Activated naive CD4-positive, alpha-beta T cell treated with anti-CD3 and anti-CD28 coated beads, Interleukin-2, amount 50 U/mL, for 72 hours (primary cell): ENCODE measurements at places on chromosomes 12 and 14. TPM values are rescaled to one million over a fixed set of nuclear protein-coding genes. Genes with fewer than 3 reads are reported as not detected.

DNA sequence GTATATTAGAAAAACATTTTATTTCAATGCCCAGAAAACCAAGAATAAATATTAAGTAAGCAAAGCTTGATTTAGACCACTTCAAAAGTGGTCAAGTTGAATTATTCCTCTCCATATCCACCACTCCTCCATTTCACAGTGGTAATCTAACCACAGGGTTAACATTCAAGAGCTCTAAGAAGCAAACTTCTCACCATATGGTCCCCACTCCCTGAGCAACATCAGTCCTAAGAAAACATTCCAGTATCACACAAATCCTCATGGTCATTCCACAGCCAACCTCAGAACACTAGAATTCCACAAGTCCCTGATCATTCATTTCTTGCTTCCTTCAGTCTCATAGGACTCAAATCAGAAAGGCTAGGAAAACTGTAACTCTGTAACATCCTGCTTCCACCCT is 47.9 kb downstream of the ST8SIA1 start:
- no peak for DNase-seq

- no peak for DNase-seq
Measured at GRCh38 chr12:52238916-52239646, 6.0 kb downstream of the KRT7 start.

DNA sequence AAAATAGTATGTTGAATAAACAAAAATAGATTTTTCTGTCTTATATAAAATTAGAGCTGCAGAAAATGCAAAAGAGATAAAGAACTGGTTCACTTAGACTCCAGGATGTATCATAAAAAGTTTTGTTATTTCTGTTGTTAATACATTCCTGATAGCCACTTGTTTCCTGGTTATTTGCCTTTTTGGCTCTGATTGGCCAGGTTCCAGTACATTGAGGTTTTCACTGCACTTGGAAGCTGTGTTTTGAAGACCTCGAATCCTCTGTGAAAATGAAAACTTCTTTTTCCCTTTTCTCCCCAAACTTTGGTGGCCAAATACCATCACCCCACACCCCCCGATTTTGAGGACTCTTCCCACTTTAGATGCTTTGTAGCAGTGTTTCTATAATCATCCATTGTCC is 525.3 kb downstream of the MED13L start:
- DNase-seq = no peak

- DNase-seq = no peak
Measured at GRCh38 chr14:68079941-68080697, 260.5 kb downstream of the RAD51B start.

DNA sequence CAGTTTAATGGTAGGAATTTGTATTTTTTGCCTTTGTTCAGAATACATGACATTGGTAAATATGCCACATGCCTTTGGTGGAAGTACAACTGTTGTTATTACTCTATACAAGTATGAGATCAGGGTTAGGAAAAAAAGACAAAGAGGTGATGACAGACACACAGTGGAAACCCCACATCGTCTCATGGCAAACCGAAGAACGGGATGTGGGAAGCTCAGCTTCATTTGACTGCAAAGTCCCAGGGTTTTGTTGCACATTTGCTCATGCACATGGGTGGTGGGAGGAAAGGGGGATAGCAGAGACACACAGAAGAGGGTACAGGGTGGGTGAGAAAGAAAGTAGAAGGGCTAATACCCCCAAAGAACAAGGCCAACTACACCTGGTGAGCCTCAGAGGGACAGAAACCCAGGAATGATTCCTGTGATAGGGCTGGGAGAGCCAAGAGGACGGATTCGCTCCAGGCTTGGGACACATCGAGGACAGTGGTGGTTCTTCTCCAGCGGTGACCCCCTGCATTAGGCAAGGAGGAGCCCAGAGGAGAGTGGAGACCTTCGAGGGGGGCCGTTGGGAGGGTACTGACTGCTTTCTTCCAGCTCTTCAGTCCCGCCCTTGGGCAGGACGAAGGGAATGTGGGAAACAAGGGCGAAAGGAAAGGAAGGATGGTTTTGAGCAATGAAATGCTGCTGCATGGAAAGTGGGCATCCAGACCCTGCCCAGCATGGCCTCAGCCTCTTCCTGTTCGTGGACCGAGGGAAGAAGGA is 8.1 kb downstream of the VAMP1 start:
- no peak for DNase-seq

DNA sequence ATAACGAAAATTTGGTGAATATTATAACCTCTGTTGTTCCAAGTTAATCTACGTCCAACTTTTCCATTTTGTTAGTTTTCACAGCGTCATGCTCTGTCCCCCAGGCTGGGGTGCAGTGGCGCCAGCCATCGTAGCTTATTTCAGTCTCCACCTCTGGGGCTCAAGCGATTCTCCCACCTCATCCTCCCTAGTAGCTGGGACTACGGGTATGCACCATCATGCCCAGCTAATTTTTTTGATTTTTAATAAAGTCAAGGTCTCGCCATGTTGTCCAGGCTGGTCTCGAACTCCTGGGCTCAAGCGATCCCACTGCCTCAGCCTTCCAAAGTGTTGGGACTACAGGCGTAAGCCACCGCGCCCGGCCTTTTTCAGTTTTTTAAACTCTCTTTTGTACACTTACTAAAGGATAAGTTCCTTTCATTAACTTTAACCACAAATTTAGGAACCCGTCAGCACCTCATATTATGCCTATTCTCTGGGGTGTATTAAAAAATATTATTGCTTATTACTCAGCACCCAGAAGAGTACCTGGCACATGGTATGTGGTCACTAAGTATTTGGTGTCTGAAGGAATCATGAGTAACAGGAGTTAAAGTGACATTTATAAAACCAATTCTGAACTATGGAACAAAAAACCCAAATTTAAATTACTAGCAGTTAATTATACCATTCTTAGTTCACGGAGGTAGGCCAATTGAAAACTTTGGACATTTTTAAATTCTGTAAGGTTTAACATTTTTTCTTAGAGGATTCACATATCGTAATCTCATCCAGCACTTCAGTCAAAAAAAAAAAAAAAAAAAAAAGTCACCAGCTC is 925 bp upstream of the MIPOL1 start:
- no peak for DNase-seq

The PRH1 gene
- 25.1 TPM for total RNA-seq

DNA sequence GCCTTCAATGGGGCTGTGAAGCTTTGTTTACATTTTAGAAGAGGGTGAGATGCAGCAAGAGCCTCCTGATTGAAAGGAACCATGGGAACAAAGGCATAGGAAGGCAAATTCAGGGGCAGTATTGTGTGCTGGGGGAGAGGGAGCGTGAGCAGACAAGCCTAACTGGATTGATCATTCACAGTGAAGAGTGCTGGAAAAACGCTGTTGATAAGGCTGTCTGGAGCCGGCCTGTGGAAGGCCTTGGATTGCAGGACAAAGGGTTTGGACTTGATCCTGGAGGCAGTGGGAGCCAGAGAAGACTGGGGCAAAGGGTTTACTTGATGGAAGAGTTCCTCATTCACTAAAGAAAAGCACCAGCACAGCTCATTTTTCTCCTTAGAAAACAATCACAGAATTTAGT is 160.5 kb downstream of the PAH start:
- no peak for DNase-seq

The CCDC196 gene
- total RNA-seq = not detected

DNA sequence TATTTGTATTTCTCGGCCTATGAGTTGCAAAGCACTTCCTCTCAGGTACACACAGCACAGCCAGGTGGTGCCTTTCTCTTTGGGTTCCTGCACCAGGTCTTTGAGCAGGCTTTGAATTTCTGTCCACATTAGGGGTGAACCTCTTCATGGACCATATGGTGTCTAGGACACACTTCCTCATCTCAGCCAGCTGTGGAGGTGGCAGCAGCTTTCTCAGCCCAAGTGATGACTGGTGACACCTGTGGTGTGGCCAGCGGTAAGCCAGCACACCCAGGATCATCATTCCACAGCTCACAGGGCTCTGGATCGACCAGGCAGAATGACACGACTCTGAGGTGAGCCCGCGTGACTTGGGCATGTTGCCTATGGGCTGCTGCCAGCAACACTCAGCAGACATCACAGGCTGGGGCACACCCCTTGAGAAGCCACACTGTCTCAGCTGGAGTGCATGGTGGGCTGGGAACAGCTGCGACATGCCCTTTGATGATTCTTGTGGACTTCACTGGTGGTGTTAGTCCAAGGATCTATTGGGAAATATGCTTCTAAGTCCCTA is 36.8 kb downstream of the SLC5A8 start:
- no peak for DNase-seq

DNA sequence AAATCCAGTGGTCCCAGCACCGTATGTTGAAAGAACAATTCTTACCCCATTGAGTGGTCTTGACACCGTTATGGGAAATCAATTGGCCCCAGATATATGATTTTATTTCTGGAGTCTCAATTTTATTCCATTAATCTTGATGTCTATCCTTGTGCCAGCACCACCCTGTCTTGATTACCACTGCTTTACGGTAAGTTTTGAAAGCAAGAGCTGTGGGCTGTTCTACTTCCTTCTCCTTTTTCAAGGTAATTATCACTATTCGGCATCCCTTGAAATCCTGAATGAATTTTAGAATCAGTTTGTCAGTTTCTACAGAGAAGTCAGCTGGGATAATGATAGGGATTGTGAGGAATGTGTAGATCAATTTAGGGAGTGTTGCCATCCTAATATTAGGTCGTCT is 160.8 kb upstream of the SFSWAP start:
- DNase-seq = no peak

The RPL10L gene
- not detected for total RNA-seq

GRCh38 chr14:58281969-58282368 is 16.4 kb upstream of the ARID4A start:
- no peak for DNase-seq

DNA sequence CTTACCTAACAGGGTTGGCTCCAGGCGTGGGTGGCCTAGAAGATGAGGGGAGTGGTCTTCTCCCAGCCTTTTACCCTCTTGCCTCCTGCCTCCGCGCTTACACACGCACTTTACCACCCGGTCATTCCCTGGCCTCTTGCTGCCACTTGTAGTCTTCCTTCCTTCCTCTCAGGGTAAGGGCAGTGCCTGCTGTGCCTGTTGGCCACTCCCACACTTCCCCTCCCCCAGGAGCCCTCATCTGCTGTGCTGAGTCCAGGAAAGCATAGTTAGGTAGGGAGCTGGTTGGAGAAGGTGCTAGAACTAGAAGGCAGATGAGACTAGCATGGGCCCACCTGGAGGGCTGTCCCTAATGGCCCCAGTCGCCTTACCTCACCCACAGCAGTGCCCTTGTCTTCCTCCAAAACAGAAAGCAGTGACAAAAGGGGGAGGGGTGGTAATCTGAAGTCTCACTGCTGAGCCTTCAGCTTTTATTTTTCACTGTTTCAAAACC is 54.3 kb upstream of the SRSF5 start:
- no peak for DNase-seq

The RASSF9 gene
- not detected for total RNA-seq

The MORN3 gene
- total RNA-seq = 1.3 TPM

DNA sequence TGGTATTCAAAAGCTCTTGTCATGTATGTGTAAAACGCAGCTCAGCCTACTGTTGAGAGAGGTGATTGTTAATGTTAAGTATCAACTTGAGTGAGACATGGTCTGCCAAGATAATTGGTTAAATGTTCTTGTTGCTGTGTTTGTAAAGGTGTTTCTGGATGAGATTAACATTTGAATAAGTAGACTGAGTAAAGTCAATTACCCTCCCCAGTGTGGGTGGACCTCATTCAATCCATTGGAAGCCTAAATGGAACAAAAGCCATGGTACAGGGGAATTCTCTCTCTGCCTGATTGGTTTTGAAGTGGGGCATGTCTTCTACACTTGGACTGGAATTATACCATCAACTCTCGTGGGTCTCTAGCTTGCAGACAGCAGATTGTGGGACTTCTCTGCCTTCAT is 63.8 kb upstream of the RERGL start:
- no peak for DNase-seq
